ENCODE measurements at places on chromosomes 13 and 19. TPM values are rescaled to one million over a fixed set of nuclear protein-coding genes. Genes with fewer than 3 reads are reported as not detected.

DNA sequence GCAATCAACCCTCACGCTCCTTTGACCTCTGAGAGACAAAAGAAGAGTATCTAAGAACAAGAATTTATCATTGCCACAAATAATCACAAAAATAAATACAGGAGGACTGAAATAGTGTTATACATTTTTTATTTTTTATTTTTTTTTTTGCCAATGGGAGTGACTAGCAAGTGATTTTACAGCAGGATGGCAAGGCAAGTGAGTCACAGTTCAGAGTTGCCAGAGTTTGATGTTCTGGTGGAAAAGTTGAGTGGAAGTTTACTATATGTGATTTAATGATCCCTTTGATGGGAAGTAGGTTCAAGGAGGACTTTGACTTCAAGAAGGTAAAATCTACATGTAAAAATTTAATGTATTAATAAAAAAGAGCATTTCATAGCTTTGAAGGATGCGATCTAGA is 2691.4 kb downstream of the PCDH9 start:
- DNase-seq: no peak

- DNase-seq: no peak
Measured at GRCh38 chr19:7227735-7228134, 66.5 kb downstream of the INSR start.

GRCh38 chr13:24672141-24673132 is 7.8 kb upstream of the ATP12A start:
- DNase-seq: no peak

- no peak for DNase-seq
Measured at GRCh38 chr13:95697052-95697680, 20.2 kb downstream of the DNAJC3 start.

DNA sequence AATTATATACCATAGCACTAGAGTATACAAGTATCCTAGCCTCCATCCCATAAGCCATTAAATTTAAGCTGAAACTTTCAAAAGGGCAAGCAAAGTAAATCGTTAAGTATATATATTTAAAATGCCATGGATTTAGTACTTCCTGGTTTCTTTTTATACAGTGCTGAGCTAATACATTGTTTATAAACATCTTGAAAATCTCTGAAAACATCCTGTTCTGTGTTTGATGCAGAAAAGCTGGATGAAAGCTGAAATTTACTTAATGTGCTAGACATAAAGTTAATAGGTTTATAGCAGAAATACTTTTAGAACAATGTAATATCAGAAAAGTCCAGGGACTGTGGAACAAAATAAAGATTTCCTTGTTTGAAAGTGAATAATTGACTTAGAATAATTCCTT is 875.4 kb downstream of the SLITRK6 start:
- no peak for DNase-seq

The ELAVL3 gene
- 5.3 TPM for total RNA-seq

The FCGBP gene
- 8.7 TPM for total RNA-seq

All from A673 (cell line).